ENCODE measurements at places on chromosomes 3 and 15. TPM values are rescaled to one million over a fixed set of nuclear protein-coding genes. Genes with fewer than 3 reads are reported as not detected.

Gene SENP8
- 0.62 TPM for total RNA-seq

Gene BMF
- 344 TPM for total RNA-seq

Gene RETNLB
- total RNA-seq: not detected

Gene XCR1
- total RNA-seq: not detected

Gene CFAP91
- total RNA-seq: 6.4 TPM

Gene CCDC9B
- total RNA-seq: 2.8 TPM

Gene SLC28A1
- total RNA-seq: not detected

Gene MOBP
- total RNA-seq: not detected

Gene ENTPD3
- total RNA-seq: not detected

Gene BTLA
- 91.6 TPM for total RNA-seq

Gene PPP1R14D
- total RNA-seq: not detected

Gene FES
- 42.0 TPM for total RNA-seq

Gene CD276
- not detected for total RNA-seq

Gene GPR156
- total RNA-seq: 0.20 TPM

Gene GOLGA6L7
- total RNA-seq: not detected

Gene SUSD5
- 0.30 TPM for total RNA-seq

Gene RTP3
- total RNA-seq: not detected

Gene CHST13
- total RNA-seq: not detected

Gene ARPIN
- not detected for total RNA-seq

Gene LYZL4
- not detected for total RNA-seq

Gene GOLGA8S
- 0.12 TPM for total RNA-seq

Gene SLC24A5
- total RNA-seq: not detected

Gene ITGA11
- total RNA-seq: not detected

Gene C3orf52
- 3.9 TPM for total RNA-seq

Gene IFRD2
- 63.4 TPM for total RNA-seq

Gene SERPINI2
- not detected for total RNA-seq

Gene SLC12A1
- not detected for total RNA-seq

Gene PLSCR5
- not detected for total RNA-seq

Gene IL20RB
- 0.84 TPM for total RNA-seq

Gene GOLGA8G
- total RNA-seq: not detected

Gene IL17RD
- total RNA-seq: 0.02 TPM

Gene PRSS50
- 0.10 TPM for total RNA-seq

Gene ROBO1
- 3.2 TPM for total RNA-seq

Gene KIF7
- not detected for total RNA-seq

Gene SGO1
- 6.7 TPM for total RNA-seq

Gene SLC7A14
- not detected for total RNA-seq

Gene CYP11A1
- total RNA-seq: not detected

Gene ECE2
- total RNA-seq: not detected

Gene GP9
- not detected for total RNA-seq

Gene ATP8B4
- total RNA-seq: 0.73 TPM

Gene OR5AC2
- not detected for total RNA-seq

All from B cell (primary cell).